Activated CD8-positive, alpha-beta T cell treated with anti-CD3 and anti-CD28 coated beads, Interleukin-2, amount 10 ng/mL, durations not matched to agents 7 days and 5 days (primary cell): ENCODE measurements at places on chromosomes 2 and 18. TPM values are rescaled to one million over a fixed set of nuclear protein-coding genes. Genes with fewer than 3 reads are reported as not detected.

DNA sequence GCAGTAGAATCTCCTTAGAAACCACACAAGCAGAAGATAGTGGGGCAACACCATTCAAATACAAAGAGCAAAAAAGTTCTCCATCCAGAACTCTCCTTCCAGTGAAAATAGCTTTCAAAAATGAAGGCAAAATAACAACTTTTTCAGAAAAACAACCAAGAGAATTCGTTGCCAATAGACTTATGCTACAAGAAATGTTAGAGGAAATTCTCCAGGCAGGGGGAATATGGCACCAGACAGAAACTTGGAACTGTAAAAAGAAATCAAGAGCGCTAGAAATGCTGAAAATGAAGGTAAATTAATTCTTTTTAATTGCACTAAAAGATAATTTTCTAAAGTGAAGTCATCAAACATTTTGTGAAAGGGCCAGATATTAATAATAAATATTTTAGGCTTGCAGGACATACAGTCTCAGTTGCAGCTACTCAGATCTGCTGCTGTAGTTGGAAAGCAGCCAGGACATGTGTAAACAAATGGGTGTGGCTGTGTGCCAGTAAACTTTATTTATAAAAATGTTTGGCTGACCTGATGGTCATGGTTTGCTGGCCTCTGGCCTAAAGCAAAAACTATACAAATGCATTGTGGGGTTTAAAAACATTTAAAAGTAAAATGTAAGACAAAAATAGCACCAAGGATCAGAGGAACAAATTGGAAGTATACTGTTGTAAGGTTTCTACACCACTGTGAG, 73.7 kb upstream of the TGFA start:
- H3K4me3 ChIP-seq: no peak overlapping the region
- no peak for DNase-seq
- H3K27me3 ChIP-seq: peaks cover 19% of the 10 kb centered on the region

DNA sequence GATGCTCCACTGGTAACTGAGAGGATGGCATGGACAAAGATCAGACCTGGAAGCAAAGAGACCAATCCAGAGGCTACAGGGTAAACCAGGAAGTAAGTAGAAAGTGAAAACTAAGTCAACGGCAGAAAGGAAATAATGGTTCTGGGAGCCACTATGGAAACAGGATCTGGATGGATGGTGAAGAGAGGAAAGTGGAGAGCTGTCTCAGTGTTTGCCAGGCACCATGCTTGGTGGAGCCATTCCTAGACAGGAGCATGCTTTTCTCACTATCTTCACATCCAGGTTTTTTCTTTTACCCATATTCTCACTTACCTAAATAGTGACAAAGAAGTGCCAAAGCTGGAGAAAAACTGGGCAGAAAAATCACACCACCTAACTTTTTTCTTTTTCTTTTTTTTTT, 22.2 kb downstream of the ZNF521 start:
- H3K27ac ChIP-seq: no peak overlapping the region
- DNase-seq: no peak
- peaks cover 2% of the 10 kb centered on the region for H3K27me3 ChIP-seq
- H3K36me3 ChIP-seq: no peaks in the 10 kb centered on the region

NAT8 gene
- total RNA-seq: not detected

GRCh38 chr2:102286041-102286440, 25.3 kb upstream of the IL1RL1 start:
- H3K27ac ChIP-seq: no peak overlapping the region
- peaks cover 11% of the 10 kb centered on the region for H3K36me3 ChIP-seq
- DNase-seq: no peak
- H3K27me3 ChIP-seq: peaks cover 3% of the 10 kb centered on the region

C2orf80 gene
- total RNA-seq: not detected

SERPINB8 gene
- total RNA-seq: 3.4 TPM

- H3K36me3 ChIP-seq: peaks cover 16% of the 10 kb centered on the region
- H3K27ac ChIP-seq: peak overlapping the region; percentile 91
- DNase-seq: peak; percentile 74
- H3K4me1 ChIP-seq: peaks cover 44% of the 10 kb centered on the region
- H3K4me3 ChIP-seq: peak overlapping the region; percentile 89
Measured at GRCh38 chr2:160492401-160493226, 993 bp downstream of the RBMS1 start.

SERPINB4 gene
- not detected for total RNA-seq

DNA sequence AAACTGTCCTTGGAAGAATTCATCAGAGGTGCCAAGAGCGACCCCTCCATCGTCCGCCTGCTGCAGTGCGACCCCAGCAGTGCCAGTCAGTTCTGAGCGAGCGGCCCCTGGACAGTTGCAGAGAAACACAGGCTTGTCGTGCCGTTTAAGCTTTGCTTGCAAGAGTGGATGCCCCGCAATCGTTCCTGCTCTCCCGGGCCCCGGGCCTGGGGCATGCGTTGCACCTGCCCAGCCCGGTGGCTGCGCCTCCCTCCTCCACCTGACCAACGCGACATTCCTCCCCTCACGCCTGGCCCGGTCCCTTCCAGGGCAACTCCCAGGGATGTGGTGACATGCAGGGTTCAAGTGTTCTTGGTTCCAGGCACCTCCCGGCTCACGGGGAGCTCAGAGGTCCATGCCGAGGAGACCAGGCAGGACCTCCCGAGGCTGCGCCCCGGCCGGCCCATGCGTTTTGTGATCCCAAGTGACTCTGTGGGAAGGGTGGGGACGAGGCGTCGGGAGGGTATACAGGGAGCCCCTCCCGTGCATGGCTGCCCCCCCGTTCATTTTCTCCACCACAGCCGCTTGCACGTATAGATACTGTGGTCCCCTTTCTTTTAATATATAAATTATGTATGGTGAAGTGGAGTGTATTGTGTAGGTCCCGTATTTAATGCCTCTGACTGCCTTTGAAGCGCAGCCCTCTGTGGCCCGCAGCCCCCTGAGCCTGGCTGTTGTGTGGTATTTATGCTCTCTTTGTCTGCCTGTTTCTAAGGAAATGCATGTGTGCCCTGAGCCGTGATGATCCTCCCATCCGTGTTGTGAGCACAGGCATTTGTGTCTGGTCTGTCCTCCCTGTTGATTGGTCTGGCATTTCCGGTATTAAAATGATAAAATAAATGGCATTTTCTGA, 21.2 kb downstream of the ODC1 start:
- H3K4me3 ChIP-seq: no peak overlapping the region
- peaks cover 2% of the 10 kb centered on the region for H3K4me1 ChIP-seq
- DNase-seq: no peak
- no peak overlapping the region for H3K27ac ChIP-seq
- peaks cover 5% of the 10 kb centered on the region for H3K36me3 ChIP-seq
- peaks cover 6% of the 10 kb centered on the region for H3K27me3 ChIP-seq

DNA sequence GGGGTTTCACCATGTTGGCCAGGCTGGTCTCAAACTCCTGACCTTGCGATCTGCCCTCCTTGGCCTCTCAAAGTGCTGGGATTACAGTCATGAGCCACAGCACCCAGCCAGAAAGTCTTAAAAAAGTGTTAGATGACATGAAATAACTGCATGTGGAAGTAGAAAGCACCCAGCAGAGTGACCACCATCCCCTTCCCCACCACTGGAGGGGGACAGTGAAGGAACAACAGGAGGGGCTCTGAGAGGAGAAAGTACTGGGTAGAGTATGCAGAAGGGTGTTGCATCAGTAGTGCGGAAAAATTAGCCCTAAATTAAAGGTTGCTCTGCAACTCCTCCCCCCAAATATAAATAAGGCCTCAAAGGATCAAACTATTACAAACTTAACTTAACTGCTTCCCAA, 230.5 kb downstream of the ZNF521 start:
- H3K4me1 ChIP-seq: no peaks in the 10 kb centered on the region
